Hair follicle dermal papilla cell (primary cell): ENCODE measurements at places on chromosomes 12 and 14. TPM values are rescaled to one million over a fixed set of nuclear protein-coding genes. Genes with fewer than 3 reads are reported as not detected.

The A2M gene
- 4.6 and 10.2 TPM in 2 replicates for total RNA-seq

The GAS2L3 gene
- total RNA-seq: 19.4 and 24.5 TPM in 2 replicates

The NYNRIN gene
- total RNA-seq: 26.5 and 28.4 TPM in 2 replicates

The MAP1LC3B2 gene
- total RNA-seq: 0.36 and 0.49 TPM in 2 replicates

The ETFBKMT gene
- 4.4 and 5.1 TPM in 2 replicates for total RNA-seq

The RNASE9 gene
- total RNA-seq: not detected in 2 replicates

The SLC6A15 gene
- 10.8 and 13.8 TPM in 2 replicates for total RNA-seq

The USP44 gene
- total RNA-seq: under 0.01 and 0.12 TPM in 2 replicates

The CLEC1B gene
- not detected in 2 replicates for total RNA-seq

The CIDEB gene
- 3.2 and 3.6 TPM in 2 replicates for total RNA-seq

The SYT10 gene
- total RNA-seq: not detected in 2 replicates

The GON7 gene
- 6.8 and 8.4 TPM in 2 replicates for total RNA-seq

The CLEC4A gene
- total RNA-seq: 0.81 TPM in 1 of 2 replicates, not detected in the other

The NRIP2 gene
- total RNA-seq: under 0.01 TPM in 1 of 2 replicates, not detected in the other

The DIO3 gene
- total RNA-seq: 0.16 and 0.97 TPM in 2 replicates

The TMTC3 gene
- total RNA-seq: 66.3 and 68.2 TPM in 2 replicates

The TRIAP1 gene
- 13.5 and 20.2 TPM in 2 replicates for total RNA-seq

The IAPP gene
- total RNA-seq: not detected in 2 replicates

The CATSPERB gene
- total RNA-seq: not detected in 2 replicates

The HELB gene
- total RNA-seq: 4.0 and 5.8 TPM in 2 replicates

The C12orf50 gene
- total RNA-seq: not detected in 2 replicates

The DBX2 gene
- 0.12 TPM in 1 of 2 replicates, not detected in the other for total RNA-seq

The SVOP gene
- total RNA-seq: not detected in 2 replicates

The DCAF4 gene
- total RNA-seq: 30.8 and 43.1 TPM in 2 replicates

The XRCC3 gene
- 2.3 and 4.0 TPM in 2 replicates for total RNA-seq

The WNT1 gene
- total RNA-seq: not detected in 2 replicates

The SCYL2 gene
- 54.7 and 61.2 TPM in 2 replicates for total RNA-seq

The SSTR1 gene
- 5.5 and 10.3 TPM in 2 replicates for total RNA-seq

The SLC17A8 gene
- total RNA-seq: not detected in 2 replicates

The DDX23 gene
- total RNA-seq: 45.2 and 54.8 TPM in 2 replicates

The IL31 gene
- total RNA-seq: not detected in 2 replicates

The DDN gene
- total RNA-seq: 0.12 and 0.16 TPM in 2 replicates

The RPL10L gene
- not detected in 2 replicates for total RNA-seq

The TMEM132C gene
- total RNA-seq: not detected in 2 replicates

The SYNDIG1L gene
- total RNA-seq: not detected in 2 replicates

The KLHL33 gene
- 0.32 and 0.49 TPM in 2 replicates for total RNA-seq

The SNAPC1 gene
- total RNA-seq: 13.7 and 16.4 TPM in 2 replicates
